ENCODE measurements at places on chromosomes 12 and 14. TPM values are rescaled to one million over a fixed set of nuclear protein-coding genes. Genes with fewer than 3 reads are reported as not detected.

Gene ZNF84
- 30.8 TPM for total RNA-seq

Gene TMTC2
- total RNA-seq, result 11.4 TPM

Gene ZC2HC1C
- total RNA-seq, result 14.9 TPM

Gene APOF
- total RNA-seq, result 0.12 TPM

Gene IL31
- not detected for total RNA-seq

- peaks cover 3% of the 10 kb centered on the region for H3K4me1 ChIP-seq
- no peak for DNase-seq
- H3K36me3 ChIP-seq, result no peaks in the 10 kb centered on the region
- no peaks in the 10 kb centered on the region for H3K27me3 ChIP-seq
- H3K4me3 ChIP-seq, result no peak overlapping the region
- no peak overlapping the region for H3K27ac ChIP-seq
Observed at GRCh38 chr12:52413782-52414345, 7.7 kb upstream of the KRT82 start.

DNA sequence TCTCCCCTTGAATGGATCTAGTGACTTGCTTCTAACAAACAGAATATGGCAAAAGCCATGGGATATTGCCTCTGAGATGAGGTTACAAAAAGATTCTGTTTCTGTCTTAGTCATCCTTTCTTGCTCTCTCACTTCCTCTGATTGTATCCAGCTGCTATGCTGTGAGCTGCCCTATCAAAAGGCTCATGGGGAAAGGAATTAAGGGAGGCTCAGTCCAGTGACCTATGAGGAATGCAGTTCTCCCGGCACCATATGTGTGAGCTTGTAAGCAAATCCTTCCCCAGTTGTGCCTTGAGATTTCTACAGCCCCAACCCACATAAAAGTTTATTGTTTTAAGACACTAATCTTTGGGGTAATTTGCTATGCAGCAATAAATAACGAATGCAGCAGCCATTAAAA, 183.1 kb downstream of the KLHL28 start:
- H3K27me3 ChIP-seq, result no peaks in the 10 kb centered on the region
- H3K4me1 ChIP-seq, result no peaks in the 10 kb centered on the region
- no peaks in the 10 kb centered on the region for H3K36me3 ChIP-seq
- H3K4me3 ChIP-seq, result no peak overlapping the region
- DNase-seq, result peak; percentile 29

DNA sequence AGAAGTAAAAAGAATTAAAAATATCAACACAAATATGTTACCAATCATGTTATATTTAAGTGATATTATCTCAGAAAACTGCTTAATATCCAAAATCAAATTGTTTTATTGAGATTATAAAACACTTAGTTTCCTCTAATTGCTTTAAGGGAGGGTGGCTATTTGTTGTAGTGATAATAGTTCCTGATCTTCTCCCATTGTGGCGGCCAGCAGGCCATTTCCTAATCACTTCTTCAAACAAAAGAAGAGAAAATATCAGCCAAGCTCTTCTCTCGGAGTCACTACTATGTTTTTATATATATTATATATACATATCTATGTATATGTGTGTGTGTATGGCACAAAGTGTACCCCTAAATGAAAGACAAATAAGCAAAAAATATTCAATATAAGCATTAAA, 31.5 kb downstream of the ERO1A start:
- H3K27ac ChIP-seq, result no peak overlapping the region
- H3K4me3 ChIP-seq, result no peak overlapping the region
- no peaks in the 10 kb centered on the region for H3K27me3 ChIP-seq
- no peaks in the 10 kb centered on the region for H3K4me1 ChIP-seq
- H3K36me3 ChIP-seq, result no peaks in the 10 kb centered on the region
- DNase-seq, result no peak

DNA sequence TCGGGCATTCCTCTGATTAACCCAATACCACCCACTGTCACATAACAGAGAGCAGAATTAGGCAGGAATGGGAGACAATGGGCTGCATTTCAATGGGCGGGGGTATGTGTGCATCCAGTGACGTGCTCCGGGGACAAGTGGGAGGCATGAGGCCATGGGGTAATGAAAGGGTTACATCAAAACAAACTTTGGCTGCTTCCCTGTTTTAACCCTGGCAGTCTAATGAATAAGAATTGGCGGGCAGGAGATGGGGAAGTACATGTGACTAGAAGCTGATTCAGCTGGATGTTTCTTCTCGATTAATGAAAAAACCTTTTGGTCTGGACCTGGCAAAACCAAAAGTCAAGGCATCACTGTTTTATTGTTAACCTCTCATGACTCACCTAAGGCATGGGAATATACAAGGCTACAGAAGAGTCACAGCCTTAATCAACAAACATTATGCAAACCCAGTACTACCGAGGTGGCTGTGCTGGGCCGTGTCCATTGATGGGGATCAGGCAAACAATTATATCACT, 44.2 kb downstream of the SOCS2 start:
- no peaks in the 10 kb centered on the region for H3K36me3 ChIP-seq
- DNase-seq, result no peak
- H3K4me3 ChIP-seq, result no peak overlapping the region
- no peaks in the 10 kb centered on the region for H3K27me3 ChIP-seq
